Right hindlimb (tissue), 1 donor: ENCODE measurements at places on chromosomes 7 and 10.

DNA sequence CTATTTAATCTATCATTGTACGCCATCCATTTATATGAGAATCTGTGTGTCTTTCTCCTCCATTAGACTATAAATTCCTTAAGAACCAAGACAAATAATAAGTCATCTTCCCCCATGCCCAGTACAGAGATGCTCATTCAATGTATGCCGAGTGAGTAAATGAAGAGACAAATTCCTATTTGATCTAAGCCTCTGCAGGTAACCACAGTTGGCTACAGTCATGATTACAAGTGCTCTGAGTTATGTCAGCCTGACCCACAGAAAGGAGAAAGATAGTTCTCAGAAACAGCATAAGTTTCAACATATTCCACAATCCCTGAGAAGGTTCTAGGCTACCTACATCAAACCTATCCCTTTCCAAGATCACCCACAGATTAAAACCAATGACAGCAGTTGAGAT, 46.1 kb downstream of the MPP7 start:
- DNase-seq, result no peak

DNA sequence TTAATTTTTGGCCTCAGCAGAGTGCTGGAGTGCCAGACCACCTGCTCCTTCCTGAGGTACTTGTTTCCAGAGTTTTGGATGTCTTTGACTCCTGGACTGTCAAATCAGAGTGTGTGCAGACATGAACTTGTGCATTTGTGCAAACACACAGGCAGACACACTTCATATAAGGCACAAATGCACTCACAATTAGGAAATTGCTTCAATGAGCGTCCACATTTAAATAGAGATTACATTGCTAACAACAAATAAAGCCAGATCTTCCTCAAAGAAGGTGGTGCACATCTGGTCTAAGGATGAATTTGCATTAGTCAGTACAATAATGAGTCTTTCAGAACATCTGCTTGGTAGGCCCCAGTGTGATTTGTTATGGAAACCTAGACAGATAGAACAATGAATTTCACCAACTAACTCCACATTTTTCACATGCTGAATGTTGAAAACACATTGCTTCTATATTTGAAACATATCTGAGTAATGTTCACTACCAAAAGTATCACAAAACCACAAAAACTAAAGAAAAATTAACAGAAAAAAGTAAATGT, 266.7 kb upstream of the INHBA start:
- no peak for DNase-seq

- peak; percentile 97 for DNase-seq
These were observed at the start of gene BMPR1A for GRCh38 chr10:86756511-86757112. Gene BMPR1A (plus strand): TSS chr10:86756619. CDS start chr10:86876019, 119,400 bp downstream.

- peak; percentile 64 for DNase-seq
These were observed 15.9 kb downstream of the FBH1 start for GRCh38 chr10:5905854-5906507.

DNA sequence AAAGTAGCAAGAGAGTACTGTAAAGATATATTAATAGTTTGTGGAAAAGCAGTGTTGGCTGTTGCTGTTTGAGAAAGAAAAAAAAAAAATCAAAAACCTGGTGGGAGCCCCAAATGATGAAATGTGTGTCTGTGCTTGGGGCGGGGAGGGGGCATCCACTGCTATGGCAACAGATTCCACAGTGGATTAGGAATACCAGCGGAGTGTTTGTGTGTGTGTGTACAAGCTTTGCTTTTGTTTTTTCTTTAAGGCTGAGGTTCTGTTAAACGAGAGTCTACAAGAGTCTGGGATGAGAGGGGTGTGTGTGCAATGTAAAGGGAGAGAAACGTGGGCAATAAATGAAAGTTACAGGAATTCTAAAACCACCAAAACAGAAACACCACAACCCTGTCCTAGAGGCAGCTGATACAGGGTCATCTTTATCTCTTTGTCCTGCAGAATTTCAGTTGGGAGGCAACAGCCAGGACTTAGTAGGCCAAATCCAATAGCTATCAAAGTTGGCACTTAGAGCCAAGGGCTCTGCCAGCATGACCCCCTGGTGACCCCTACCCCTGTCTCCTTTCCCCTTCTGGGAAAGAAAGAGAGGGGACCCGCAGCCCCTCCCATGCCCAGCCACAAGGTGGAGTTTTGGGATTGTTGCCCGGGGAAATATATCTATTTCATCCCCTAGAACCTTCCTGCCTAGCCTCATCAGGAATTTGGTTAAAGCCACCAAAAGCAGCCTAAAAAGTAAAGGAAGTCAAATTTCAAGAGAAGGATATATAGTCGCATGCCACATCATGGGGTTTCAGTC, 85.4 kb downstream of the OSBPL3 start:
- no peak for DNase-seq

GRCh38 chr10:79904671-79905321, 44.1 kb downstream of the SFTPD start:
- DNase-seq, result peak; percentile 86

DNA sequence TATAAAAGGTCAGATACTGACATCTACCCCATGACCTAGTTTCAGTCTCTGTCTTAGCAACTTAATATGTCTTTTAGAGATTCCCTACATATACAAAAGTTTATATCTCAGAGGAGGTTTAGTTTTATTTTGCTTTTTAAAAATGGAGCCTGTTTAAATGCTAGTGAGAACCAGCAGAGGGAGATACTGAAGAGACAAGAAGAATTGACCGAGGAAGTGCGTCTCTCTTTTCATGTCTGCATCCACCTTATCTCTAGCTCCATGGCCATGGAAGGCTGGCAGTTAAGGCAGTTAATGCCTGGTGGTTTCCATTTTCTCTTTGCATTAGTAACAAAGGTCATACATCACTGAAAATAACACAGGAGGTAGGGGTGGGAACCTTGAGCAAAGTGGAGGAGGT, 10.7 kb downstream of the SUV39H2 start:
- no peak for DNase-seq

DNA sequence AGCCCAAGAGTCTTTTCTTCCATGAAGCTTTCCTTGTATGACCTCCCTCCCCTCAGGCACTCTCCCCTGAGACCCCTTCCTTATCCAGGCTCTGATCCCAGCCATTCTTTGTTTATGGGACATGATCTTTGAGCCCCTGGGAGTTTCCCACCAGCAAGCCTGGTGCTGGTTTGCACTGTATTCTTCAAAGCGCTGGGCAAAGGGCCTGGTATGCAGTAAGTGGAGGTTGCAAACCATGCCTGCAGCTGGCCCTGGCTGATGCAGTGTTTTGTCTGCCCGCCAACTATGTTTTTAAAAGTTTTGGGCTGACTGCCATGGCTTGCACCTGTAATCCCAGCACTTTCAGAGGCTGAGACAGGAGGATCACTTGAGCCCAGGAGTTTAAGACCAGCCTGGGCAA, 6.8 kb upstream of the NODAL start:
- DNase-seq, result no peak

DNA sequence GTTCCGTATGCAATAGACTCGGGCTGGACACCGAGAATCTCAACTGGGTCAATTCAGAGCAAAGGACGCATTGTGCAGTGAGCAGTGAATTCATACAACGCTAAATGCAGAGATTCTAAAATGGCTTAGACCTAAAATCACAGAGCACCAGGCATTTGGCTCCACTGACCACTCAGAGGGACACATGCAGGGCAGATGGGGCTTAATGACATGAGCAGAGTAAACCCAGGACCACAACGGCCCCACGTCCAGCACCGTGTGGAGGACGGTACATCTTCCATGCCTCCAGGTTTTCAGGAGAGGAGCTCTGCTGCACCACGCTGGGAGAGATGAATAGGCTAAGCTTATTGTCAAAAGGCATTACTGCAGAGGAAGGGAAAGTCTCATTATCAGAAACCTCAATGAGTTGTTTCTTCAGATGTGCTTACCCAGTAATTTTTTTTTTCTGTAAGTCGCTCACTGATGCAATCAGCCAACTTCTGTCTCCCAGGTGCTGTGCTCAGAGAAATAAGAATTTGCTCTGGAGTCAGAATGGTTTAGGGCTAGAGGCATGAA, 555.0 kb downstream of the PTPRN2 start:
- DNase-seq, result no peak

GRCh38 chr10:98308669-98309365, 40.8 kb upstream of the LOXL4 start:
- no peak for DNase-seq

DNA sequence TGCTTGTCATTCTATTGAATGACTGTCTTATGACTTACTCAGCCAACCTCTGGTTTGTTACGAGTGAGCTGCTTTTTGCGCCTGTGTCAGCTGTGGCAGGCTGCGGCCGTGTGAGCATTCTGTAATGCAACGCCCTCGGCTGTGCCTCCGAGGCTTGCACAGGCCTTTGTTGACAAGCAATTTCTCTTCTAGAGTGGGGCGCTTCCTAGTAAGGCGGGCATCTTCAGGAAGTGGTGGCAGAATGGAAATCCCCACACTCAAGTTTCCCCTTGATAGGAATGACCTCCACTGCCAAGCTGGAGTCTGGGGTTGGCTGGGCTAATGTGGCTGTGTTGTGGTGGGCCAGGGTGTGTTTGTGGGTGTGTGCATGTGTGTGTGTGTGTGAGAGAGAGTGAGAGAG, 20.2 kb upstream of the TMEM178B start:
- no peak for DNase-seq

- no peak for DNase-seq
These were observed 69.8 kb upstream of the LSM8 start for GRCh38 chr7:118114175-118114574.

GRCh38 chr10:44153918-44154670, 230.8 kb downstream of the CXCL12 start:
- DNase-seq, result no peak

DNA sequence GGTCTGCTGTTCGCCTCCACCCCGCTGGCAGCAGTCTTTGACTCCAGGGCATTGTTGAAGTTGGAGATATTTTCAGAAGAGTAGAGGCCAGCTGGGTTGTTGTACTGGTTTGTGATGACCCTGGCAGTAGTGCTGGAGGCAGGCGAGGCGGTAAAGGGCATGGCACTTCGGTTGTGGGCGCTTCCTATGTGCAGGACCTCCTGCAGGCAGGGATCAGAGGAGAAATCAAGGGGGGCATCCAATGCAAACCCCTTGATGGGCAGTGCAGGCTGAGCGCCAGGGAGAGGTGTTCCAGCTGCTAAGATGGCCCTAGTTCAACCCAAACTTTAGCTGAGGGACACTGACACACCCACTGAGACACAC, 27.0 kb downstream of the PDLIM1 start:
- no peak for DNase-seq

DNA sequence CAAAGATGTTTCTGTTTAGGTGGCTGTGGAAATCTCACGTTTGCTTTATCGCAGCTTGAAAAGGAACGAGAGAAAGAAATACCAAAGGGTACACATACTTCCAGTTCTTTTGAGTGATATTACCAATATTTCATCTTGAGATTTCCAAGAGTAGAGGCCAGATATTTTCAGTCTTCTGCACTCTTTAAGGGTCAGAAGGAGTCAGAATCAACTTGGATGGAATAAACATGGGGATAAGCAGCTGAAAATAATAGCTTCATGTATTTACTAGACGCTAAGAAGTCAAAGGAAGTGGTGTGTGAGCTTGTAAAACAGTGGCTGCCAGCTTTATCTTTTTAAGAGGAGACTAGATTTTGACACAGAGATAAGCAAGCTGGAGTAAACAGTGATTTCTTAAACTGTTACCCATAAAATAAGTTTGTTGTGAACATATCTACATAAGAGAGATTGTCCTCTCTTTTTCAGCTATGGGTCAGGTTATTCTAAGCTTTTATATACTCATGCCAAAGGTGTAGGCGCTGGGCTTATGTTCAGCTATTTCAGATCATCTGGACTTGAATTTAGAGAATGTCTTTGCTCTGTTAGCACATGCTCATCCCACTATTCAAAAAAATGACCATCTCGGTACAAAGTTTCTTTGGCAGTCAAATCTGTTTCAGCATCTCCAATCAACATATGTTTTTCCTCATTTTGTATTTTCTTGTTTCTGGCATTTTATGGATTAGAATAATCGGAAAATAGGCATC, 170.8 kb upstream of the TCF7L2 start:
- no peak for DNase-seq

- DNase-seq, result peak; percentile 43
These were observed at the start of gene SP8 for GRCh38 chr7:20786779-20787659. Gene SP8 (minus strand): TSS chr7:20786886. CDS start chr7:20786798, 88 bp downstream.

GRCh38 chr10:35895331-35895730, 253.2 kb upstream of the FZD8 start:
- no peak for DNase-seq

GRCh38 chr7:37112876-37113275, 335.8 kb downstream of the ELMO1 start:
- no peak for DNase-seq

- DNase-seq, result no peak
These were observed 7.6 kb upstream of the BPGM start for GRCh38 chr7:134639061-134639460.

DNA sequence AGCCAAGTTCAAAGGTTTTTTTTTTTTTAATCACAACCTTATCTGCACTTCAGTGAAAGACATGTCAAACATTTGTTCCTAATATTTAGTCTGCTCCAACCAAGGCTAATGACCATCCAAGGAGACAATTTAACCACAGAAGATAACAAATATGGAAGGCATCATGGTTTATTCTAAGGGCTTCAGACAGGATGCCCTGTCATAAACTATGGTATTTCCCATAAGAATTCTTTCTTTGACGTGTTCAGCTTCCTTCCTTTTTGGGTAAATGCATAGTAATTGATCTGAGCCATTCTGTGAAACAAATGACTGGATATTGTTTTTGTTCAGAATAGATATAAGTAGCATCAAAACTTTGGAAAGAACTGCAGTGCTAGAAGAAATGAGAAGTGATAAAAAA, 326.5 kb upstream of the AOAH start:
- no peak for DNase-seq

DNA sequence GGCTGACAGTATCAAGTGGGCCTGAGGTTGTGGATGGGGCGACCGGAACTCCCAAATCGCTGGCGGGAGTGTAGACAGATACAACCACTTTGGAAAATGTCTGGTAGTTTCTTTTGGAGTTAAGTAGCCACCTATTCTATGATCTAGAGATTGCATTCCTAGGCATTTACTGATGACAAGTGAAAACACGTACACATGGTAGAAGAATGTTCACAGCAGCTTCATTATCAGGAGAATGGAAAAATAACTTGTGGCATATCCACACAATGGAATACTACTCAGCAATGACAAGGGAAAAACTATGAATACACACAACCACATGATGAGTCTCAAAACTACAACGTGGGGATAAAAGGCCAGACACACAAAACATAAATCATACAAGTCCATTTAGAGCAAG, 146.0 kb downstream of the MYOF start:
- no peak for DNase-seq

GRCh38 chr10:117516681-117517080, 25.9 kb upstream of the EMX2 start:
- no peak for DNase-seq

GRCh38 chr7:6729492-6730342, 23.0 kb upstream of the ZNF12 start:
- peak; percentile 94 for DNase-seq
